ENCODE measurements at places on chromosomes 12 and 14.

- no peak for DNase-seq
These were observed 4.2 kb downstream of the RARG start for GRCh38 chr12:53227836-53228235.

GRCh38 chr14:99157246-99157645 is 114.8 kb downstream of the BCL11B start:
- no peak for DNase-seq

DNA sequence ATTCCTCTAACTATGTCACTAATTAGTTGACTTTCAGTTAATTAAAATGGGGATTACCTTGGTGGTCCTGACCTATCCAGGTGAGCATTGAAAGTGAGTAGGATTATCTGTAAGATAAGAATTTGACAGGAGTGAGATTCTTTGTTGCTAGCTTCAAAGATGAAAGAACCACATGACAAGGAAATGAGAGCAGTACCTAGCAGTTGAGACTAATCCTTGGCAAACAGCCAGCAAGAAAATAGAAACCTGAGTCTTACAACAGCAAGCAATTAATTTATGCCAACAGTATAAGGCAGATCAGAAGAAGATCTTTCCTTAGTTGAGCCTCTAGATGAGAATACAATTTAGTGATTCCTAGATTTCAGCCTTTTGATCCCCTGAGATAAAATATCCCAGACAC is 1058.4 kb downstream of the LRFN5 start:
- no peak for DNase-seq

- no peak for DNase-seq
These were observed 121.6 kb downstream of the TMEM121 start for GRCh38 chr14:105647784-105648608.

GRCh38 chr12:109762673-109763191 is 49.1 kb downstream of the FAM222A start:
- no peak for DNase-seq

- DNase-seq = no peak
These were observed 47.5 kb downstream of the PPFIBP1 start for GRCh38 chr12:27571463-27571862.

DNA sequence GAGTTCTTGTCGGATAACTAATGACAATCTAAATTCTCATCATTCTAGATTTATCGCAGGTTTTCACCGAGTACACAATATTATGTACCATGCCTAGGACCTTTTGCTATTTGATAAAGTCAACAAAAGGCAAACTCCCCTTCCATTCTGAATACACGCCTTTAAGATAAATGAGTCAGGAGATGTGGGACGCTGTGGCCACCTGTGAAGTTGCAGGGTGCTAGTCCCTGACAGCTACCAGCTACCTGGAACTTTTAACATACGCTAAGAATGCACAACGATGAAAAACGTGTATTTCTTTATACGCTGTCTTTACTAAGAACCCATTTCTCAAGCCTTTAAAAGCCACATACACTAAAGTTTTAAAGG is 678 bp downstream of the MDM1 start:
- DNase-seq = no peak

DNA sequence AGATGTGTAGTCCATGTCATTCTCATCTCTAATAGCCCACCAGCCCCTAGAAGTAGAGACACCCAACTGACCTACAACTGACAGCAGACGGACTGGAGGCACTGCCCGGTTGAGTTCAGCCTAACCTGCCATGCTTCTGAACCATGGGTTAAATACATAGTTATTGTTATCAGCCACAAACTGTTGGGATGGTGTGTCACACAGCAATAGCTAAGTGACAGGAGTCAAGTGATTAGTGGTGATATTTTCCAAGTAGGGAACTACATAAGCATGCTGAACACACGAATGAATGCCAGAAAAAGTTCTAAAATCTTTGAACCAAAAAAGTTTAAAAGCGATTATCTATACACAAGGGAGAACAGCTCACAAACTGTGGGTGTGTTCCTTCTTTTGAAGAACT is 80.1 kb downstream of the SYNE3 start:
- DNase-seq = no peak

GRCh38 chr14:20760950-20761349 is 7.3 kb upstream of the EDDM3B start:
- DNase-seq = no peak

DNA sequence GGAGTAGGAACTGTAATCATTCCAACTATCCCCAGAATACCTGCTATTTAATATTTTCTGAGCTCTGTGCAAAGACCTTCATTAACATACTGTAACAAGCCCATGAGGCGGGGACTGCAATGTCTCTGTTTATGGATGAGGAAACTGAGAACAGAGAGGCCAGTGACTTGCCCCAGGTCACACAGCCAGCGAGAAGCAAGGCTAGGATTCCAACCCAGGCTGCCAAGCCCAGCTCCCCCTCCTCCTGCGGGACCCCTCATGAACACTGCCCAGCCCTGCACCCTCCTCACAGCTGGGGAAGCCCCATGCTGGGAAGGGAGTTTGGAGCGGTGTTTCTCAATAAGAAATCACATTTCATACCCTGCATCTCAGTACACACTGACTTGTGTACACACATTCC is 10.9 kb downstream of the HVCN1 start:
- DNase-seq = no peak
